Ascending aorta (tissue), 2 donors: ENCODE measurements at places on chromosomes 2 and 18.

DNA sequence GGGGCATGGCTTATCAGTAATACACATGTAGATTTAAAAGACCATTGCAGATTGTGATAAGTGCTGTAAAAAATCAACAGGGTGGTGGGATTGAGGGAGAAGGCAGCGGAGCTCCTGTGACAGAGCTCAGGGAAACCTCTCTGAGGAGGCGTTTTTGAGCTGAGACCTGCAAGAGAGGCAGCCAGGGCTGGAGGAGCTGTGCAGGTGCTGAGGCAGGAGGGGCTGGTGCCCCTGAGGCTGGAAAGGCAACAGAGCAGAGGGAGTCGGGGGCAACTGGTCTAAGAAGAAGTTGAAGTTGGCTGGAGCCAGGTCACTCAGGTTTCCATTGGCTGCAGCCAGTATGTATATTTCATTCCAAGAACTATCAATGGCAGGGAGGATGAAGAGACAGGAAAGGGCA is 47.6 kb downstream of the KLHL29 start:
- H3K4me3 ChIP-seq, result no peak overlapping the region
- no peaks in the 10 kb centered on the region for H3K36me3 ChIP-seq
- peaks cover 3% of the 10 kb centered on the region for H3K4me1 ChIP-seq
- no peak for DNase-seq
- H3K27ac ChIP-seq, result no peak overlapping the region

DNA sequence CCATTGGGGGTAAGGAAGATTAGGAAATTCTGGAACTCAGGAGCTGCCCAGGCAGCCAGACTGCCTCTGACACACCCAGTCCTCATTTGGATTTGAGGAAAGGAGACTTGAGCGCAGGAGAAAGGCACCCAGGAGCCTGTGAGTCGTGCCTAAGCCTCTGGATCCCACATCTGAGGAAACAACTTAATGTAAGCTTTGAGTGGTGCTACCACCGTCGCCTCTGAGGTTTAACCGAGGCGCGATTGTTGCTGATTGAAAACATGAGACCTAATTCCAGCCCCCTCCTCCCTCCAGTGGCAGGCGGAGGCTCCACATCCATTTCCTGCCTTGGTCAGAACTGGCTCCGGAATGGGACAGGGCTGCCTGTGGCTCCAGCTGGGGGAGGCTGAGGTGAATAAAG is 176.7 kb upstream of the PKDCC start:
- H3K27ac ChIP-seq, result no peak overlapping the region
- H3K36me3 ChIP-seq, result no peaks in the 10 kb centered on the region
- H3K4me3 ChIP-seq, result no peak overlapping the region
- H3K27me3 ChIP-seq, result no peaks in the 10 kb centered on the region
- no peak for DNase-seq

DNA sequence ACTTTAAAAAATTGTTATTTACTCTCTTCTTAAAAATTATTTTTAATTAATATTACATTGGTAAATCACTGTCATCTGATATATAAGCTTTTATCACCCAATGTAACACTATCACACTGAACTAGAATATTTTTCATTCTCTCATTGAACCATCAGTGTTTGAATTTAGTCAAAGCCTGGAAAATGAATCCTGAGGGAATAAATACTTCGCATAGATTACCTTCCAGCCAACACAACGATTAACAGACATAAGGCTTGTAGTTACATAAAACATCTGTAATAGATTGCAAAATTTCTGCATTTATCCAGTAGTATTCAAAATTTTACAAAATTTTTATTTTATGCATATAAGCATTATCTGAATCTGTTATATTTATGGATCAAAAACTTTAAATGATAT is 314.9 kb downstream of the ERBB4 start:
- H3K27ac ChIP-seq, result no peak overlapping the region
- H3K27me3 ChIP-seq, result no peaks in the 10 kb centered on the region
- H3K36me3 ChIP-seq, result no peaks in the 10 kb centered on the region
- no peak for DNase-seq
- H3K4me1 ChIP-seq, result no peaks in the 10 kb centered on the region

GRCh38 chr2:24253303-24253919 is 78.6 kb downstream of the FAM228A start:
- no peak overlapping the region for H3K27ac ChIP-seq
- peaks cover 31% of the 10 kb centered on the region for H3K36me3 ChIP-seq
- no peaks in the 10 kb centered on the region for H3K27me3 ChIP-seq
- no peak overlapping the region for H3K4me3 ChIP-seq
- H3K4me1 ChIP-seq, result no peaks in the 10 kb centered on the region

DNA sequence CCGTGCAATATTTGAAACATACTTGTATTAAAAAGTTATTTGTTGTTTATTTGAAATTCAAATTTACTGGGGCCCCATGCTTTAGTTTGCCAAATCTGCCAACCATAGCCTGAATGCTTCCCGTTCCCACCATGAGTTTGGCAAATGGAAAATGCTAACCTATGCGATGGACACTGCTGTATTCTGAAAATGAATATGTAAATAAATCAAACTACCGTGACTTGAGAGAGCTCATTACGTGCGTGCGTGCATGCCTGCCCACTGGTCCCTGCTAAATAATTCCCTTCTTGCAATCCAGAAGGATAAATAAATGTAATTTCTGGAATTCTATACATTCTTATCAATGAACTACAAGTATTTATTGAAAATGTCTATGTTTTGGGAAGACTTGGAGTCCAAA is 3.2 kb downstream of the BOD1L2 start:
- H3K27ac ChIP-seq, result no peak overlapping the region
- H3K4me3 ChIP-seq, result no peak overlapping the region
- DNase-seq, result no peak
- H3K4me1 ChIP-seq, result no peaks in the 10 kb centered on the region
- no peaks in the 10 kb centered on the region for H3K36me3 ChIP-seq
- no peaks in the 10 kb centered on the region for H3K27me3 ChIP-seq

DNA sequence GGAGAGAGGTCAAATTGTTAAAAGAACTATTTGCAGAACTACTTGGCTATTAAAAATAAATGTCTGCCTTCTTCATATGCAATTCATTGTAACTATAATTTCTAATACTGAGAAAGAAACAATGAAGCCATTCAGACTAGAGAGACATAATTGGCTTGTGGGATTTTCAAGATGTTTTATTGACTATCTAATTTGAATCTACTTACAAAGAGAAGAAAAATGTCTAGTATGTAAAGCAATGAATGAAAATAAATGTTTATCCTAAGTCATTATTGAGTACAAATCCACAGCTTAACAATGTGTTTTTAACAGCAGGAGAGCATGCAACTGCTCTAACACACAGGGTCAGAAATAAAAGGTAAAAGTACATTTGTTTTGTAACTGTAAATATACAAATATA is 19.2 kb downstream of the RMP24 start:
- no peaks in the 10 kb centered on the region for H3K4me1 ChIP-seq
- H3K36me3 ChIP-seq, result peaks cover 22% of the 10 kb centered on the region
- no peak overlapping the region for H3K27ac ChIP-seq
- no peaks in the 10 kb centered on the region for H3K27me3 ChIP-seq

DNA sequence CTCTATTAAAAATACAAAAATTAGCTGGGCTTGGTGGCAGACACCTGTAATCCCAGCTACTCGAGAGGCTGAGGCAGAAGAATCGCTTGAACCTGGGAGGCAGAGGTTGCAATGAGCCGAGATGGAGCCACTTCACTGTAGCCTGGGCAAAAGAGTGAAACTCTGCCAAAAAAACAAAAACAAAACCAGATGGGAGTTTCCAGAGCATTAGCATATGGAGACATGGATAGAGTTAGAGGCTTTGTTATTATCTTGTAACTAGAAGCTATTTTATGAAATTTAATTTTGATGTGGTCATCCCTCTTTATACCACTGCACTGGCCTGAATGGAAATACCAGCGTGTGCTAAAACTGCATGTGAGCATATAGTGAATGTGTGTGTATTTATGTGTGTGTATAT is 58.9 kb downstream of the TRAPPC8 start:
- peaks cover 64% of the 10 kb centered on the region for H3K36me3 ChIP-seq
- no peaks in the 10 kb centered on the region for H3K4me1 ChIP-seq
- no peak overlapping the region for H3K27ac ChIP-seq
- no peak overlapping the region for H3K4me3 ChIP-seq
- H3K27me3 ChIP-seq, result no peaks in the 10 kb centered on the region

DNA sequence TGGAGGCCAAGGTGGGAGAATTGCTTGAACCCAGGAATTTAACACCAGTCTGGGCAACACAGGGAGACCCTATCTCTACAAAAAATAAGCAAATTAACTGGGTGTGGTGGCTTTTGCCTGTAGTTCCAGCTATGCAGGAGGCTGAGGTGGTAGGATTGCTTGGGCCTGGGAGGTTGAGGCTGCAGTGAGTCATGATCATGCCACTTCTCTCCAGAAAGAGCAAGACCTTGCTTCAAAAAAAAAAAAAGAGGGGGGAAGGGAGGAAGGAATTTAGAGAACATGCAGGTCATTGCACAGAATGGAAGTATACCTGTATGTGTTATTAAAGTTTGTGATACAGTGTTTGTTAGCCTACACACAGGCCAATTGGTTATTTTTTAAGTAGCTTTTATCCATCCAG is 25.8 kb downstream of the PKP4 start:
- no peak overlapping the region for H3K4me3 ChIP-seq
- DNase-seq, result no peak
- no peaks in the 10 kb centered on the region for H3K36me3 ChIP-seq
- peaks cover 4% of the 10 kb centered on the region for H3K4me1 ChIP-seq
- no peak overlapping the region for H3K27ac ChIP-seq

- H3K27ac ChIP-seq, result peak overlapping the region; percentile 96
- H3K36me3 ChIP-seq, result peaks cover 9% of the 10 kb centered on the region
- DNase-seq, result no peak
- H3K4me1 ChIP-seq, result peaks cover 28% of the 10 kb centered on the region
- H3K27me3 ChIP-seq, result no peaks in the 10 kb centered on the region
These were observed 626 bp downstream of the CAPN10 start for GRCh38 chr2:240586919-240587800.

DNA sequence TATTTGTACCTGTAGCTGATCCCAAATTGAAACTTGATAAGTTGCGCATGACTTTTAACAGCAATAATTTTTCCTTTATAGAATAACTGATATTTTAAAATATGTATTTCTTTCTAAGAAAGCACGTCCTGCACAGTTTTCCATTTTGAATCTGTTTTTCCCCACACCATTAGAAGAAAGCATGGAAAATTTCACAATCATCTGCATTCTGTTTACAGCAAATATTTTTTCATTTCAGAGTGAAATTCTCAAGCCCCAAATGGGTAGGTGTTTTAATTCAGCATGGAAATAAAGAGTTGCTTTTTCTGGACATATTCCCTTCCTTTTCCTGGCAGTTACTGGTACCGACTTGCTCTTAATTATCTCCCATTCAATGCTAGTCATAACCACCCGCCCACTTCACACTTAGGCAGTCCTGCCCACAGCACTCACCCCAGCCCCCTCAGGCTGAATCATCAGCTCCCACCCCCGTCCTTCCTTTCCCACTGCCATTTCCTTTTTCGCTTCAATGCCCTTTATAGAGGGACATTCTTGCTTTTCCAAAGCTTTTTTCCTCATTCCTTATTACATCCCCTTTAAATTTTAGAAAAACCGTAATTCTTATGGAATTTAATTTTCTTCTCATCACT is 89.2 kb upstream of the GLS start:
- no peaks in the 10 kb centered on the region for H3K36me3 ChIP-seq
- H3K4me3 ChIP-seq, result no peak overlapping the region
- no peak for DNase-seq

DNA sequence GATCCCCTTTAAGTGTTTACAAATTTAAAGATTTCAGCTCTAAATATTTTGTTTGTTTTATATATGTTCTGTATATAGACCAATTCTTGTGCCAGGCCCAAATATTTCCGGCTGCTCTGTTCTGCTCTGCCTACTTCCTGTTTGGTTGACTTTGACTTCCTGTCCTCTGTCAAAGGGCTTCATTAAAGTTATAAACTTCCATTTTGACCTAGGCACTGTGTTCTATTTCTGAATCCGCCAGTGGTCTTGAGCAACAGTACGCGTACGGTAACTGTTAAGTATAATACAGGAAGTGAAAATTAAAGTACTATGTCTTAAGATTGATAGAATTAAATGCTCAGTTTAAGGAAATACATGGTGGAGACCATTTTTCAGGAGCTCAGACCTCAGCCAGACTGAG is 13.5 kb upstream of the REL start:
- no peak overlapping the region for H3K27ac ChIP-seq
- H3K27me3 ChIP-seq, result no peaks in the 10 kb centered on the region
- H3K36me3 ChIP-seq, result no peaks in the 10 kb centered on the region
- H3K4me3 ChIP-seq, result no peak overlapping the region
- no peaks in the 10 kb centered on the region for H3K4me1 ChIP-seq

DNA sequence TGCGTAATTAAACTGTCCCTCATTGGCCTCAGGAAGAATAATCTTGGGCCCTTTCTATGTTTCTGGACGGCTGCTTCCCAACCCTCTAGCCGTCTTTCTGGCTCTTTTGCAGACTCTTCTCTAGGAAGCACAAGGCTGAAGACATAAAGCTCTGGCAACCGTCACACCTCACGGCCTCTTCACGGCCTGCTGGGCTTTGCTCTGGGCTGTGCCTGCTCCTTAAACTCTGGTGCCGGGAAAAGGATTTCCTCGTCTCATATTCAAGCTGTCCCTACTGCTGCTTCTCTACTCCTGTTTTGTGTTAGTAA is 36.0 kb upstream of the WIPF1 start:
- peak overlapping the region; percentile 58 for H3K27ac ChIP-seq
- H3K36me3 ChIP-seq, result no peaks in the 10 kb centered on the region
- DNase-seq, result no peak
- H3K27me3 ChIP-seq, result no peaks in the 10 kb centered on the region
- H3K4me3 ChIP-seq, result peak overlapping the region; percentile 7

DNA sequence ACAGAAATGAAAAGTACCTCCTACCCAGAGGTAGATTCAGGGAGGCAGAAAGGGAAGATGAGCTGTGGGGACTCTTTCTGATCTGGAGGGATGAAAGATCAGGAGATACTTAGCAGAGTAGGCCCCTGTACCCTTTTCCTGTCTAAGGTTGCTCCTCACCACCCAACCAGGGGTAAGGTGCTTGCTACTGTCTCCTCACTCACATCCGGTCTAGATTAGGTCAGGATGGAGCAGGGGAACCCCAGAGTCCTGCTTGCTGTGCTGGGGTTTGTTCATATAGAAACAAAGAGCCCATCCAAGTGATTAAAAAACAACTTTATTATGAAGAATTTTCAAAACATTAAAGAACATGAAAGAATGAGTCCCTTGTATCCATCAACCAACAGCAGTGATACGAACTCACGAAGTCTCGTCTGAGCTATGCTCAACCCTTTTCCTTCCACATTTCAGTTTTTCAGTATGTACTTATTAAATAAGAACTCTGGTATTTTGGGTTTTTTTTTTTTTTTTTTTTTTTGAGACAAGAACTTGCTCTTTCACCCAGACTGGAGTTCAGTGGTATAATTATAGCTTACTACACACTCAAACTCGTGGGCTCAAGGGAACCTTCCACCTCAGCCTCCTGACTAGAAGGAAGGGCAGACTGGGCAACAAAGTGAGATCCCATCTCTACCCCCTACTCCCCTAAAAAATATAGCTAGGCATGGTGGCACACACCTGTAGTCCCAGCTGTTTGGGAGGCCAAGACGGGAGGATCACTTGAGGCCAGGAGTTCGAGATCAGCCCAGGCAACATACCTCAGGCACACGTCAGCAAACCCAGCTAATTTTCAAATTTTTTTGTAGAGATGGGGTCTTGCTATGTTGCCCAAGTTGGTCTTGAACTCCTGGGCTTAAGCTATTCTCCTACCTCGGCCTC is 28.5 kb upstream of the MCFD2 start:
- H3K4me1 ChIP-seq, result peaks cover 38% of the 10 kb centered on the region
- no peaks in the 10 kb centered on the region for H3K27me3 ChIP-seq
- peak overlapping the region; percentile 81 for H3K4me3 ChIP-seq
- no peak for DNase-seq
- H3K36me3 ChIP-seq, result peaks cover 7% of the 10 kb centered on the region
